ENCODE measurements at places on chromosomes 3 and 15.

GRCh38 chr3:53939813-53940212, 48.2 kb upstream of the SELENOK start:
- no peak for DNase-seq

- DNase-seq: no peak
Measured at GRCh38 chr3:61810953-61811497, 249.7 kb downstream of the PTPRG start.

DNA sequence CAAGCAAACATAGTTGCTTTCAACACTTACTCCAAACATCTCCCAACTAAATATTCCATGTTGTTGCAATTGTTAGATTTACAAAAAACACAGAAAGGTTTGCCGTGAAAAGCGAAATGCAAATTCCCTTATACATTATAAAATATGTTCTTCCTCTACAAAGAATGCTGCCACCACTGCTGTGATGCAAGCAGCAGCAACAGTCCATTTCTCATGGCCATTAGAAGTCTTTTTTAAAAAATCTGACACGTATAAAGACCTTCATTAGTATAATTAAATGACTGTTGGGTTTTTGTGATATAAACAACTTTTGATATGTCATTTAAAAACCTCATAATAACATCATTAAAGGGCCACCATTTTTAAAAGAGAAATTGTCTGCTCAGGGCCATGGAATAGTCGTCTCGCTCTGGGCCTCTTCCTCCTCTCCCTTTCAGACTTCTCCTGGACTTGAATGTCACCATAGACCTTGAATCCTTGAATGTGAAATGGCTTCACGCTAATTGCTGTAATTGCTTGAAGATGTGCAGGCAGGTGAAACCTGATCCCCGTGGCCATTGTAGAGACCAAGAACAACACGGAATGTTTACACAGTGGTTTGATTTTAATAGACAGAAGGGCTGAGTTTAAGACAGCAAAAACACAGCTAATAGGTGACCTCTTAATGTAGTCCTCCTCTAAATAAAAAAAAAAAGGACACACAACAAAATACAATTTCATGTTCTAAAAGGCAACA, 450.4 kb downstream of the FOXP1 start:
- no peak for DNase-seq

- DNase-seq: no peak
Measured at GRCh38 chr3:41320953-41321641, 121.8 kb downstream of the CTNNB1 start.

DNA sequence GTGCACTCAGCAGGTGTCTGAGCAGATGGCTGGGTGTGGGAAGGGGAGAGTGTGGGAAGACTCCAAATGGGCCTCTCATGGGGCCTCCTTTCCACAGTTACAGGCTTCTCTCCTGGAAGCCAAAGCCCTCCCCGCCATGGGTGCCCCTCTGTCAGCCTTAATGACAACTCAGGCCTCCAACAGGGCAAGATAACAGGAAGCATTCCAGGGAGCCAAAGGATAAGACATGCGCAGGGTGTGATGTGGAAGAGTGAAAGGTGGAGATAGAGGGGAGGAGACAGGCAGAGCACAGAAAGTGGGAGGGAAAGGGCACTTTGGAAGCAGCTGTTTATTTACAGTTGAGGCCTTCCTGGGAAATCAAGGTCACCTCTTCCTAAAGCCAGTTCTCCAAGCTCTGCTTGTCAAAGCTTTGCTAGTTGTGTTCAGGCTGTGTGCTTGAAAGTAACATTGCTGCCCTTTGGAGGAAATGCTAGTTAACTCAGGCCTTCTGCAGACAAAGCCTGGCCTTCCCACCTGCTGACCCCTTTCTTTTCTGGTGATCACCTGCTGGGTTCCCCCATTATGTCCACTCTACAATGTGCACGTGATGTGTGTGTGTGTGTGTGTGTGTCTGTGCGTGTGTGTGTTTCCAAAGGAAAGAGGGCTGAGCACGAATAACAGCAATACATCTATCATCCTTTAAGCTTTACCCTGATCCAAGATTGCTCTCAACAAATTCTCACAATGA, 35.2 kb upstream of the SMAD3 start:
- no peak for DNase-seq

DNA sequence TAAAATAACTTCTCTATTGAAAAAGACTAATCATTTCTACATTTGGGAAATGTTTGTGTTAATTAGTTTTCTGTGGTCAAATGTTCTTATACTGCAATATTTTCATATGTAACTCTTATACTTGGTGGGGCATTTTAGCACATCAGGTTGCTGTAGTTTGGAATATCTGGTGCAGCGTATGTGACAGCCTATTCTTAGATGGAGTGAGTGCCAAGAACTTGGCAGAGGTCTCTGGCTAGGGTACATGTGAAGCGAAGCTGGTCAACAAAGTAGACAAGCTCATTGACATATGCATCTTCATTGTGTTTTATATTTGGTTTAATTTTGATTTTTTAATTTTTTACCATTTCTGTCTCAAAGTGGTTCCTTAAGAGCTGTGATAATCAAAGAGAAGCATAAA, 53.2 kb downstream of the CHAC1 start:
- DNase-seq: no peak

DNA sequence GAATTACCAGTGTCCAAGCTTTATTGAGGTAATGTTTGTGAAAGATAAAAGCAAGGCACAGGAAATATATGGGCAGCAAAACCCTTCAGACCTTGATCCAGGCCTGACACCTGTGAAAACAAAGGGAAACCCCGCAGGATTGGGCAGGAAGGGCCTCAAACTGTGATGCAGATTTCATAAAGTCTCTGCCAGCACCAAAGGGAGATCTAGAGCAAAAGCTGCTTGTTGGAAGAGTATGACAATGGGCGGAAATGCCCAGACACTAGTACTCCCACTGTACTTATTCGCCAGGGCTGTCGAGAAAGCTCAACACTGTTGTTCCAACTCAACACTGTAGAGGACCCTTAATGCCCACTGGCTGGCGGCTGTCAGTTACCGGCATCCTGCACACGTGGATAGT, 207.9 kb downstream of the CD47 start:
- DNase-seq: no peak

DNA sequence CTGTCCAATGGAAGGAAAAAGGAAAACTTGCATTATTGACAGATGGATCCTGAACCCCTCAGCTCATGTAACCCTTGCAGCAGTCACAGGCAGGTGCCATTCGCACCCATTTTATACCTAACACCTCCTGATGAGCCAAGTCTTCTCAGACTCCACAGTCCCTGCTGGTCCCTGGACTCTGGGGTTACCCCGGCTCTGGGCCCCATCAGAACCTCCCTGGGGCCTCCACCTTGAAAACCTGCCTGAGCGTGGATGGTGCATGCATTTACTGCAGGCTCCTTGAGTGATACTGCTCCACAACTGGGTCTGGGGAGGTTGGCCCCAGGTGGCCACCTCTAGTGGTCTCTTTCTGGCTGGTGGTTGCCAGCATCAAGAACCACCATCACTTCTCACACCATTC, 15.9 kb upstream of the DOCK3 start:
- no peak for DNase-seq

GRCh38 chr15:93613386-93613785, 524.4 kb upstream of the RGMA start:
- no peak for DNase-seq

DNA sequence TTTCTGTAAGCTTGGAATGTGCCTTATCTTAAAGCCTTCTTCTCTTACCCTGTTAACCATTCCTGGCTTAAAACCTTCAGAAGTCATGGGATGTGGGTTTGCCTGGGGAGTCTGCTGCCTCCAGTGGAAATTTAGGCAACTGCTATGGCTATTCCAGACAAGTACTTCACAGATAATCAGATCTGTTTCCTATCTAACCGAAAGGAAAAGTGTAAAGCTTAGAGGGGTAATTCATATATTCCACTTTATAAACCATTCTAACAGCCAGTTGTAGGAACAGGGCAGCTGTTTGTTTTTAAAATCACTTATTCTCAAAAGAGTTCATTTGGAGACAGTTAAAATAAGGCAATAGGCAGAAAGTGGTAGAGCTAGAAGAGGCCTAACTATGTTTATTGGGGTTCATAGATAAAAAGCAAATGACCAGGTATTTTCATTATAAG, 219.9 kb downstream of the TCF12 start:
- DNase-seq: no peak

GRCh38 chr3:51384055-51384725, 901 bp upstream of the MANF start:
- no peak for DNase-seq

GRCh38 chr3:186411994-186412393, 50.0 kb upstream of the DGKG start:
- peak; percentile 14 for DNase-seq

- DNase-seq: no peak
Measured at GRCh38 chr15:77143616-77144015, 72.7 kb upstream of the TSPAN3 start.

- no peak for DNase-seq
Measured at GRCh38 chr3:65761446-65762234, 277.1 kb downstream of the MAGI1 start.

DNA sequence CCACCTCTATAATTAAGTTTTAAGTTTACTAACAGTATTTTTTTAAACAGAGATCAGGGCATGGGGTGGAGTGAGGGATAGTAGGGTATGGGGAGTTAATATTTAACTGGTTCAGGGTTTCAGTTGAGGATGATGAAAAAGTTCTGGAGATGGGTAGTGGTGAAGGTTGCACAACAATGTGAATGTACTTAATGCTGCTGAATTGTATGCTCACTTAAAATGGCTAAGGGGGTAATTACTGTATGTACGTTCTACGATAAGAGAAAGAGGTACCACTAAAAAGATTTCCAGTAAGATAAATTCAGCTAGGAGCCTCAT, 101.4 kb downstream of the TNIK start:
- no peak for DNase-seq

- no peak for DNase-seq
Measured at GRCh38 chr3:163916596-163917560, 1161.4 kb downstream of the SI start.

- no peak for DNase-seq
Measured at GRCh38 chr3:8576841-8577571, 67.6 kb downstream of the SSUH2 start.

GRCh38 chr3:16181361-16181760, 6.9 kb downstream of the GALNT15 start:
- no peak for DNase-seq

DNA sequence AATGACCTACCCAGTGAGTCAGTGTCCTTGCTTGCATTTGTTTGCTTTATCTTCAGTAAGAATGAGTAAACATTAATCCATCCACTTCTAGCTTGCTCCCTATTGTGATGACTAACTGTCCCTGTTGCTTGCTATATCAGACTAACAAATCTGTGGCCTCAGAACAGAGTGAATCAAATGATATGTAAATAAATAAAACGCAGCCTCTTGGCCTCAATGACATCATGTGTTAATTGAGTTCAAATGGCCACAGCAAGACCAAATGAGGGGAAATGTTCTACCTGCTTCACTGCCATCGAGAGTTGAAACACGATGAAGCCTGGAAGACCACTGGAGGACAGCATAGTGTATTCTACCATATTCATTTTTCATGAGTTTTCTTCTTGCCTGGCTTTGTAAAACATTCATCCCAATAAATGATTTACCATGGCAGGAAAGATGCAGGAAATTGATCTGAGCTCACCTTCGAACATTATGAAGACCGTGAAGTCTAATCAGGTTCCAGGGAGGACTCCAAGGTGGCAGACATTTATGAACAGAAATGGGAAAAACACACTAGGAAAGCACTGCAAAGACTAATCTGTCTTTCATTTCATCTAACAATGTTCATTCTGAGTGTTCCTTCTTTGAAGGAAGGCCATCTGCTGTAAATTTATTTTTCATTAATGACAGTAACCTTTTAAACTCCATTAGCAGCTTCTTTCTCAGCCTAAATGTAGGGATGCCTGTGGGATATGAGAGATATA, 1144.5 kb downstream of the TUSC7 start:
- no peak for DNase-seq

GRCh38 chr15:29570121-29570947, 251.9 kb downstream of the TJP1 start:
- no peak for DNase-seq

DNA sequence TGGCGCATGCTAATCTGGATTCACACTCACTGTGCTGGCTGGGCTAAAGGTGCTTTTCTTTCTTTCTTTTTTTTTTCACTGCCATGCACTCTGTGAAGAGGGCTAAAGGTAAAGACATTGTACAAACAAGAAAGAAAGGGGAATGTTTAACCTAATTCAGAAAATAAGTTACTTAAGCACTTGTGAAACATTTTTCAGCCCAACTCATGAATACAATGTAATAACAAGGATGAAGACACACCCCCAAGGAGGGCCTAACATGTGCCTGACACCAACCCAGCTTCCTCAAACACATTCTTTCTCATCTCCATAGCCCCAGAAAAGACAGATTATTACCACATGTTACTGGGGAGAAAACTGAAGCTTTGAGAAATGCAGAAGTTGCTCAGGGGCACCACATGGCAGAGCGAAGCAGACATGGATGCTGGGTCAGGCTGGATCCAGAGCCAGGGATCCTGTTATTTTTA, 5.7 kb downstream of the STIMATE start:
- no peak for DNase-seq

- DNase-seq: no peak
Measured at GRCh38 chr3:149555927-149556326, 81.4 kb downstream of the TM4SF4 start.

- no peak for DNase-seq
Measured at GRCh38 chr15:60672400-60672799, 193.5 kb upstream of the ICE2 start.

DNA sequence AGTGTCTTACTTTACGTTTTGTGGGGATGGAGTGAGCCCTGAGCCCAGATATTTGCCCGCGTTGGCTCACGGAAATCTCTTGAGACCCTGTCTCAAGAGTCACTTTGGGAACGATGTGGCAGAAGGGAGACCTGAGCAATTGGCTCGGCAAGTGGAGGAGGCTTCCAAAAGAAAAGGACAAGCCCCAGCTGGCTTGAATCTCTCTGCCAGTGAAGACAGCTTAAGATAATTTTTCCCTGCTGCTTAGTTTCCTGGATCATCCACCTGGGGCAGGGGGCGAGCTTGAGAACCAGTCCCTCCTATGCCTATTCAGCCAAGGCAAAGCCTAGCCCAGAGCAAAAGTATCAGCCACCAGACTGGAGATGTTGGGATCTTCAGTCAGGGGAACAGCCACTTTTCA, 708 bp downstream of the SEC22A start:
- DNase-seq: no peak

DNA sequence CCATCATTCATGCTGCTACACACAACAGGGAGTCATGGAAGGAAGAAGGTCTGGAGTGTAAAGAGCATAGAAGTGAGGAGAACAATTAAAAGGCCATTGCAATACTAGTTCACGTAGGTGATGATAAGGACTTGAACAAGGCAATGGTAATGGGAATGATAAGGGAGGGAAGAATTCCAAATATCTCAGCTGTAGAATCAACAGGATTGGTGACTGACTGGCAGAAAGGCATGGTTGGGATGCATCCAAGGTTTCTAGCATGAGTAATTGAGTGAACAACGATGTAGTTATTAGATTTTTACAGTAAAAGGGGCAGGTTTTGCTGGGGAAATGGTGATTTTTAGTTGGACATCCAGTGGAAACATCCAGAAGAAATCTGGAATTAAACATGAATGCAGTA, 2.4 kb upstream of the SEC62 start:
- no peak for DNase-seq
